LoVo (cell line): ENCODE measurements at places on chromosomes 7 and 10.

DNA sequence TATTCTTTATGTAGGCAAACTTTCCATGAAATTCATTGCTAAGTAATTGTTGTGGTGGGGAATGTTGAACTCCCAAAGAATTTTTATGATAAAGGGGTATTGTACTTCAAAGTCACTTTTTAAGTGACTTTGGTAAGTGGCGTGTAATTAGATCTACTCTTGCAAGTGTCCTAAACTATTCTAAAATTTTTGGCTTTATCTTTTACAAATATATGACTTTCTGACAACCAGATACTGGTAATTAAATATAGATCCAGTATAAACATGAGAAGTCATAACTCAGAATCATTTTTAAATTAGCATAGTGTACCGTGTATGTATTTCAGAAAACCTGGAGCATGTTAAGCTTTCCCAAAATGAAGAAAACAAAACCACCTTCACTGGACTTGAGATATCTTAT, 84.7 kb upstream of the HGF start:
- no peak for DNase-seq

GRCh38 chr7:16779051-16779450, 25.5 kb downstream of the TSPAN13 start:
- DNase-seq = no peak

- DNase-seq = no peak
Measured at GRCh38 chr7:27173511-27173955, 587 bp downstream of the HOXA10 start.

- DNase-seq = no peak
Measured at GRCh38 chr7:47912332-47912731, 35.9 kb downstream of the PKD1L1 start.

DNA sequence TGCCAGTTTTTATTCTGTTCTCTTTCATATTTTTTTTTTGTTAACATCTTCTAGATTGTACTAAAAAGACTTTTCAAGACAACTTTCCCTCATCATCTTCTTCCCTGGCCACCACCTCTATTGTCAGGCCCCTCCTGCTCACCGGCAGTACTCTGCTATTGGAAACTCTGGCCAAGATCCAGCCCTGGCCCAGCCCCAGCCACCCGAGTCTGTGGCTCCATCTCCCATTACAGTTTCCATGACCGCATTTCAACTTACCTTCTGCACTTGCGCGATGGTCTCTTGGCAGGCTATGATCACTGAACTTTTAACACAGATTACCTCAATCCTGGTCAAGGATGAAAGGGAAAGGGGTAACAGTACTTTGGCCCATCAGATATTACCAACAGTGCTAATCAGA, 137.7 kb upstream of the POM121L12 start:
- DNase-seq = no peak
